ENCODE measurements at places on chromosomes 3 and 15. TPM values are rescaled to one million over a fixed set of nuclear protein-coding genes. Genes with fewer than 3 reads are reported as not detected.

GRCh38 chr15:66472176-66472999, 25.2 kb downstream of the SNAPC5 start:
- peak; percentile 78 for DNase-seq

DNA sequence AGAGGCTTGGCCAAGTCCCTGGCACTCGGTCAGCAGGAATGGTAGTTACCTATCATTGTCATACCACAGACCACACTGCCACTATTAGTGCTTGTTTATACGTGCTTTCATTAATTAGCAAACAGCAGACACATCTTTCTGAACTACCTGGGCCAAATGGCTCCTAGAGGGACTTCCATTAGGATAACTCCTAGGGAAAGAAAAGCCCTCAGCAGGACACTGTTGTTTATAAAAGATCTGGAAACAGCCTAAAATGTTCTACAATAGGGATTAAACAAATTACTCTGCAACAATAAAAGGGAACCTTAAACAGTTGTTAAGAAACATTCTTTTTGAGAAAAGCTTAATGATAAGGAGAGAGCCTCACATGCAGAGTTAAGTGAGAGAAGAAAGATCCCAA, 38.5 kb downstream of the ARHGEF3 start:
- DNase-seq, result no peak

DNA sequence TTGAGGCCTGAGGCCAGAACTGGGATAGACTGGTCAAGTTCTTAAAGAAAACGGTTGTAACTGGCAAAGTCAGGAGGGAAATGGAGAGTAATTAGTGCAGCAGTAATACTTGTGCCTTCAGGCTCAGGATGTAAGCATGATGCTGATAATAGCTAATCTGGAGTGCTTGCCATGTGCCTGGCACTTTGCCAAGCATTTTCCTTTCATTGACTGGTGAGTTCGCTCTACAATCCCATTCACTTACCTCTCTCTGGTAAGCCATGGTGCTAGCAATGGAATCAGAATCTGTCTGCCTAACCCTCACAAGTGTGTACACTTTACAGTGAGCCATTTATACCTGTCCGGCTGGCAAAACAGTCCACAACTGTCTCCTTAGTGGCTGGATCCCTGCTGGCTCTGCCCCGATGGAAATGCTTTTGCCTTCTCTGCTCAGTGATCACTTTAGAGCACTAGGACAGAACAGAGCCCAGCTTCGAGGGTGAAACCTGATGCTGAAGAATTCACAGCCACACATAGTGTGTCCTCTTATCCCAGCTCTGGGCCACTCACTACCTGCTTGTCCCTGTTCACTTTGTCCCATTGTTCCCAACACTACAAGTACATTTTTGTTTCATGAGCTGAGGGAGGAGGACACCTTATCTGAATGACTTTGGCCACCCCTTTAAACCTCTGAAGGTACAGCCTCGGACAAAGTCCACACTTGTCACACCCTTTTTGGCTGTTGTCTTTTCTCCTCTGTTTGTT, 10.3 kb downstream of the CHP1 start:
- DNase-seq, result no peak

DNA sequence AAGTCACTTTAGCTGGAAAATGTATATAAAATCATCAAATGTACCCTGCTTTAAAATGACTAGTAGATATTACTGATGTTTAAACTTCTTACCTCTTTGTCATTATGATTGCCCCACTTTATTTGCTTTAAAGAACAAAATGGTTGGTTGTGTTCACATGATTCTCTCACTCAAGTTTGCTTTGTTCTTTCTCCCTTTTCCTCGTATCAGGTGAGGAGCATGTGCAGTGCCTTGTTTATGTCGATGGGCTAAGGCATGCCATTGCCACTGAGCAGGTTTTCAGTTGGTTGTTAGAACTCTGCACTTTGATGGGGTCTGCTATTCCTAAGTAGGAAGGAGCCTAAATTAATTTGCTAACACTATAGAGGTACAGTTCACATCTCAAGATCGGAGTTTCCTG, 5.3 kb downstream of the MAP2K5 start:
- no peak for DNase-seq

DNA sequence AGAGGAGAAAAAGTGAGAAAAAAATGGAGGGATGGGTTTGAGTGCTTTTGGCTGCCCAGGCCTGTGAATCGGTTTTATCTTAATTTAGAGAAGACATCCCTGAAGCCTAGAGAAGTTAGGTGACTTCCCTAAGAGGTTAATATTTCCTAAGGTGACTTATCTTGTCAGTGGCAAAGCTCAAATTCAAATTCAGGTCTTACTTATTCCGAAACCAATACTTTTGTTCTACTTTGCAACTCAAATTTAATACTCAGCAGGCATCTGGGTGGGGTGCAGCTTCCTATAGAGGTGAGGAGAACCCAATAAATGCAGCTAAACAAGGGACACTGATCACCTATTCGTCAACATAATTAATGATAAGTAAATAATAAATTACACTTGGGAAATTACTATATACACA, 54.9 kb upstream of the MYRIP start:
- DNase-seq, result no peak

DNA sequence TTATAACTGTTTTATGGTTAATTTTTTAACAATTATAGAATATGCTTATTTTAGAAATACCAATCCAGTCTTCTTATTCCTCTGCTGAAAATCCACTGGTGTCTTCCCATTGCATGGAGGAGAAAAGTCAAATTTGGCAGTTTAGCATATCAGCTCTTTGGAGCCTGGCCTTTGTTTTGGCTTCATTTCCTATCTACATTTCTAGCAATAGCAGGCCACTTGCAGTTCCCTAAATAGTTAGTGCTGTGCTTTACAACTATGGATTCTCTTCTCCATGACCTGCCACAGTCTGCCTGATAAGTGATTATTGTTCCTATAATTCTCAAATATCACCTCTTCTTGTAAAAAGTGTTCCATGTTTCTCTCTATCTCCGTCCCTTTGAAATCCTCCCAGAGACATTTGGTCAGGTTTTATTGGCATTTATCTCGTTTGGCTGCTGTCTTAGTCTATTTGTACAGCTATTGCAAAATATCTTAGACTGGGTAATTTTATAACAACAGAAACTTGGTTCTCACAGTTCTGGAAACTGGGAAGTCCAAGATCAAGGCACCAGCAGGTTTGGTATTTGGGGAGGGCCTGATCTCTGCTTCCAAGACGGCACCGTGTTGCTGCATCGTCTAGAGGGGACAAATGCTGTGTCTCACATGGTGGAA, 8.2 kb upstream of the SEC22A start:
- DNase-seq, result no peak

DNA sequence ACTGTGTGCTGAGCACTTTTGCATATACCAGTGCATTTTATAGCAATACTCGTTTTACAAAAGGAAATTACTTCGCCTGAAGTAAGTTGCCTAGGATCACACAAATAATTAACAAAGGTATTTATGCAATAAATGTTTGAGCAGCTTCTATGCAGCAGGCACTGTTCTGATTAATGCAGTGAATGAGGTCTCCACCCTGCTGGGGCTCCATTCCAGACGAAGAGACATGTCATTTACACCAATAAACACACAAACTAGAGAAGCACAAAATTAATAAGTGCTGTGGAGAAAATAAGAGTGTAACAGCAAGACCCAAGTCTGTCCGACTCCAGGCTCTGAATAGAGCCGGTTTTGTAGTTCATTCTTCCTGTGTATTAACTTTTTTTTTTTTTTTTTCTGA, 17.5 kb downstream of the NOX5 start:
- no peak for DNase-seq

- no peak for DNase-seq
Observed at GRCh38 chr3:44795197-44795596, 33.6 kb downstream of the KIF15 start.

- DNase-seq, result no peak
Observed at GRCh38 chr15:73956743-73957135, 30.5 kb downstream of the LOXL1 start.

- DNase-seq, result no peak
Observed at GRCh38 chr3:116716490-116716889, 6.9 kb downstream of the TUSC7 start.

GRCh38 chr3:161602475-161602874, 105.9 kb downstream of the OTOL1 start:
- DNase-seq, result no peak

DNA sequence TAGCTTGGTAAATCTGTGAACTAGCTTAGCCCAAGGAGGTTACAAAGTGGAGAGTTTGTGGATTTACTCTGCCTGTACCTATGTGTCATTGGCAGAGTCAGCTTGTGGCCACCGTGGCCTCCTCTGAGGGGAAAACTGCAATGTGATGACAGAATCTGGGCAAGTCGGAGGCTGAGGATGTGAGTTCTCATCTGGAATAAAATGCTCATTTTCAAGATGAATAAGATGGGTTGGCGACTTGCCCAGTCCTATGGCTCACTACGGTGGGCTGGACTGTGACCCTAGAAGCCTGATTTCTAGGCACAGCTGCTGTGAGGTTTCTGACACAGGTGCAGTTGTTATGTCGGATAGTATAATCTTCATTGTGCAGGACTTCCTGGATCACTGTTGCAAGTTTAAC, 83.7 kb downstream of the ETV5 start:
- no peak for DNase-seq

DNA sequence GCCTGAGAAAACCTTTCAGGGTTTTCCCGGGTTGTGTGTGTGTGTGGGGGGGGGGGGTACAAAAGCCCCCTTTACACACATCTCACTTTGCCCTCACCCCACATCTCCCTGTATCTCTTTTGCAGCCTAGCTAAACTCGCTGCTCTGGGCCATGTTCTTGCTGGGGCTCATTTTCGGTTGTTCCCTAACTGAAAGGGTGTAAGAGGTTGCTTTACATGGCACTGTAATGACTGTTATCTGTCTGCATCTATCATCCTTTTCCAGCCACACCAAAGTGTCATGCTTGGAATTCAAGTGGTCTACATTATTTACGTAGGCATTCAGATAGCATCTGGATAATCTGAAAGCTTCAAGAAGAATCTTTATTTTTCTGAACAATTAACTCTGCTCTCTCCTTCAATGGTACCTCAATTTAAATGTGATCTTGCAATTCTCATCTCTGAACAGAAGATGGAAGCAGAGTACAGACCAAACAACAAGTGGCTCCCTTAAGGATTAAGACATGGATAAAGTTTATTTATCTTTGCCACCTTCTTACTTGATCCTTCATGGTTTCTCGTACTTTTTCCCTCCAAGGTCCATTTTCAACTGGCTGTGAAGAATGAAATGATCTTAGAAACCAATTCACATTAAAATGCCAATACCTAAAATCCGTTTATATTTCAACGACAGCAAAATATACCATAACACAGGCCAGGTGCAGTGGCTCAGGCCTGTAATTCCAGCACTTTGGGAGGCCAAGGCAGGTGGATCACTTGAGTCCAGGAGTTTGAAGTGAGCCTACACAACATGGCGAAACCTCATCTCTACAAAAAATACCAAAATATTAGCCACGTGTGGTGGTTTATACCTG, 34.9 kb downstream of the DCLK3 start:
- no peak for DNase-seq

GRCh38 chr3:38232701-38233100, 32.9 kb upstream of the SLC22A13 start:
- DNase-seq, result peak; percentile 20

DNA sequence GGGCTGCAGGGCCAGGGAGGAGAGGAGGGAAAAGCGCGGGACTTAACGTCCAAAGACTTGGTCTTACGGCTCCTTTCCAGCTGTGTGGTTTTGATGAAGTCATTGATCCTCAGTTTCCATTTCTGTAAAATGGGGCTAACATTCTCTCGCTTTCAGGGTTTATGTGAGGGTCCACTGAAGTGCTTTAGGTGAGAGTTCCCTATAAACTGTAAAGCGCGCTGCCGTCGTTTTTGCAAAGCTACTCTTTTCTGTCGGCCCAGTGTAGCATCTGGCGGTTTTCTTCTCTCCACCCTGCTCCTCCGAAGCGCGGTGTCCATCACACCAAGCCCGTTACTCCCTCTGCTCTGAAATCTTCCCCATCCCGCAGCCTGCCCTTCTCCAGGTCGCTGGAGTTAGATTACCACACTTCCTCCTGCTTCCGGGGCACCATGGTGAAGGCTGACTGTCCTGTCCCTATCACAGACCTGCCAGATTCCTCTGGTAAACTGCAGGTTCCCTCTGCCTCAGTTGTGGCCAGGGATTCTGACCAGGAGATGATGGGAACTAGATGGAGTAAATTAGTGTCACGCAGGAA, 702 bp upstream of the DNAJC17 start:
- no peak for DNase-seq

GRCh38 chr3:129994883-129995559, 20.5 kb downstream of the TRH start:
- DNase-seq, result no peak

DNA sequence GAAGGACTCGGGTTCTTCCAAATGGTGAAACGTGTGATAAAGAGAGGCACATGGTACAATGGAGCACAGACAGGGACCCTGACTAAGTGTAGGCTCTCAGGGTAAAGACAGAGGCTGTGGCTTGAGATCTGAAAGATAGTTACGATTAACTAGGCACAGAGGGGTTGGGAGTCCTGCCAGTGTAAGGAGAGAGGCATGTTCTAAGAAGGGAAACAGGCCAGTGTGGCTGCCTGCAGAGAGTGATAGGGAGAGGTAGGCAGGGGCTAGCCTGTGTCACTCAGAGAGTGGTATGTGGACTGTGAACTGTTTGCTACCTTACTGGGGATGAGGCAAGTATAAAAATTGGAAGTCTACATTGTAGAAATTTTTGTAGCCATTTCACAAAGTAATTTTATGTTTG, 109.5 kb downstream of the PEX5L start:
- no peak for DNase-seq

- DNase-seq, result no peak
Observed at GRCh38 chr15:31483053-31483985, 156.7 kb downstream of the KLF13 start.

- DNase-seq, result no peak
Observed at GRCh38 chr15:53869044-53869805, 109.0 kb upstream of the UNC13C start.

GRCh38 chr3:144626835-144627234, 655.2 kb downstream of the DIPK2A start:
- no peak for DNase-seq

DNA sequence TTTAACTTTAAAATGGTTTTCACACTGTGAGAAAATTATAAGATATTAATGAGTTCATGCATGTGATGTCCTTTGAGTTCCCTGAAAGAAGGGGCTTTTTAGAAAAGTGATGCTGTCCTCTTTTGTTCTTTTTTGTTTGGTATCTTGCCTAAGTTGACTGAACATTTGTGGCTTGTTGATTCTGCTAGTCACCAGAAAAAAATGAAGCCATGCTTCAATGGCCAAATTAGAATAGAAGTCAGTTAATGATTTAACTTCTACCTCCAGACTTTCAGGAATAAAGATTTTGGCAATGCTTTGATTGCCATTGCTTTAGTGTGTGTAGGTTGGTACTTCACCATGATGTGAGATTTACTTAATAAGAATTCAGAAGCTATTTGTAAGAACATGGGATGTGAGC, 260.6 kb upstream of the NECTIN3 start:
- no peak for DNase-seq

The PLOD2 gene
- 0.21 TPM for total RNA-seq

The NR1D2 gene
- total RNA-seq, result 4.5 TPM

The ZMYND10 gene
- total RNA-seq, result 0.45 TPM

The NGLY1 gene
- total RNA-seq, result 44.6 TPM

The SIN3A gene
- total RNA-seq, result 63.6 TPM

The GUCA1C gene
- not detected for total RNA-seq

Measured in GM12878 (cell line).